GM03348 (cell line): ENCODE measurements at places on chromosomes 3 and 15.

GRCh38 chr3:23600167-23600871, 205.4 kb upstream of the UBE2E1 start:
- peak; percentile 82 for DNase-seq

DNA sequence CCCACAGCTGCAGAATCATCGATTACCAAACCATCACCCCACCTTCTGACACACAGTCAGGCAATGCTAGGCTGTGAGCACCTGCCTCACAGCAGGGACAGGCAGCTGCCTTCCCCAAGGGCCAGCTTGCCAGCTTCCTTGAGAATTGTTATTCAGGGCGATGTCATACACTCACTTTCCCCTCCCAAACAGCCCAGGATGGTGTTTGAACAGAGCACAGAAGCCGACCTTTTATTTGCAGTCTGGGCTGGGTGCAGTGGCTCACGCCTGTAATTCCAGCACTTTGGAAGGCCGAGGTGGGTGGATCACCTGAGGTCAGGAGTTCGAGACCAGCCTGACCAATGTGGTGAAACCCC, 84.5 kb upstream of the HERC1 start:
- DNase-seq: no peak

- DNase-seq: peak; percentile 17
Observed at GRCh38 chr3:29282427-29283230, 1.8 kb downstream of the RBMS3 start.

DNA sequence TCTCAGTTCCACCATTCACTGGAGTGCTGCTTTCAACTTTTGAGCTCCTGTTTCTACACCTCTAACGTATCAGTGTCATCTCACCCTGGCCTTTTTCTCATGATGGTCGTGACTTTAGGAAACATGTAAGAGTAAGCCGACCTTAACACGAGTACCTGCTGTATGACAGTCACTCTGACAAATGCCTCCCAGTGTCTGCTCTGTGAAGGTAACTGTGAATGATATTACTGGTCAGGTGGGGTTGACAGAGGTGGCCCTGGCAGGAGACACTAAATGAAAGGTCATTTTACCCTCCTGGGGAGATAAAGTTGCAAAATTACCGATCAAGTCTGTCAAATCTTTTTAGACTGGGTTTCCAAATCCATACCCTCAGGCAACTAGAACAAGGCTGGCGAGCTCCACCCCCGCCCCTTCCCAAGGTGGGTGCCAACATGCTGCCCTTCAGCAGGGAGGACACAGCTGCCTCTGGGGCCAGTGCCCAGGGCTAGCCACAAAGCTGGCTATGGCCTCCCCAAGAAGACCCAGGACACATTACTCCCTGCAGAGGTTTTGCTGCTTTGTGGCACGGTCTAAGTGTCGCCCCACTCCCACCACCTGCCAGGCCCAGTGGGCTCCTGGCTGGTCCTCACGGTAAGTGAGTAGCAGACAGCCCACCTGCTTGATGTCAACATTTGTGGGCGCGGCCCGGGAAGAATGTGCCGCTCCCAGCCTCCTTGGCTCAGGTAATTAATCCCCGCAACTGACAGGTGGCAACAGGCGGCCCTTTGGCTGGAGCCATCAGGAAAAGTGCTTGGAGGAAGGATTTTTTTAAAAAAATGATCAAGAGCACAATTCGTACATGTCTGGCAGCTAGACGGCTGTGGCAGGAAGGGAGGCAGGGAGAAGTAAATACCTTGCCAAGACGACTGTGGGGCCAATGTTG, 211.8 kb downstream of the TP63 start:
- no peak for DNase-seq

DNA sequence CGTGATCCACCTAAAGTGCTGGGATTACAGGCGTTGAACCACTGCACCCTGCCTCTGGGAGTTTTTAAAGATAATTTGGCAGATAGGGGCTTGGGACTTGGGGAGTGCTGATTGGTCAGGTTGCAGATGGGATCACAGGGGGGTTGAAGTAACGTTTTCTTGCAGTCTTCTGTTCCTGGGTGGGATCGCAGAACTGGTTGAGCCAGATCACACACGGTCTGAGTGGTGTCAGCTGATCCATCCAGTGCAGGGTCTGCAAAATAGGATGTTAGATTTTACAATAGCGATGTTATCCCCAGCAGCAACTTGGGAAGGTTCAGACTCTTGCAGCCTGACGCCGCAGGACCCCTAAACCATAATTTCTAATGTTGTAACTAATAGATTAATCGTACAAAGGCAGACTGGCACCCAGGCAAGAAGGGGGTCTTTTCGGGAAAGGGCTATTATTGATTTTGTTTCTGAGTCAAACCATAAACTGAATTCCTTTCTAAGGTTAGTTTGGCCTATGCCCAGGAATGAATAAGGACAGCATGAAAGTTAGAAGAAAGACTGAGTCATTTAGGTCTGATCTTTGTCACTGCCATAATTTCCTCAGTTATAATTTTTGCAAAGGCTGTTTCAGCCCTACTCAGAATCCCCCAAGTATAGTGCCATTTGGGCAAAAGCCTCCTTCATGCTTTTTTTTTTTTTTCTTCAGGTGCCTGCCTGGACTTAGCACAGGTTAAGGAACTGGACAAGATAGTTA, 1.5 kb upstream of the CA12 start:
- DNase-seq: no peak

- DNase-seq: peak; percentile 52
Observed at GRCh38 chr3:188842639-188843038, 329.1 kb upstream of the TPRG1 start.

DNA sequence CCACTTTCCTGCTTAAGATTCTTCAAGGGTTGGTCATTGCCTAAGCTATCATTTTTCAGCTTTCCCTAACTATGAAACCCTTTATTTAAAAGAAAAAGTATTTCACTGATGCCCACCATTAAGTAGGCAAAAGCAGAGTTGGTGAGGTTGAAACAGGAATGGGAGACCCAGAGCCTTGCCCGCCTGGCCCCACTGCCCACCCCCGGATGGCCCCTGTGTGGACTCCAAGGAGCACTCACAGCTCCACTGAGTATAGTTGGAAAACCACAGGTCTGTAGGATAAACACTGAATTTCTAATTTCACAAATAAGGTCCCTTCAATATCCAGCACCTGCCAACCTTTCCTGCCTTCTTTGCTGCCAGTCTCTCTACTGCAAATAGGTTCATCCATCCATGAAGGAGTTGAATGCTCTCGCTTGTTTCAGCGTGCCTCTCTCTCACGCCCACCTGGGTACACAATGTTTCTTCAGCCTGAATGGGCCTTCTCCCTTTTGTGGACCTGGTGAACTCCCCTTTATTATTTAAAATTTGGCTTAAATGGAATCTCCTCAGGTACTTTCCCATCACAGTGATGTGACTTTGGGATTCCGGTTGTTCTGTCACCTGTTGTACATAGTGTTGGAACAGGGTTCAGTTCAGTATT, 8.7 kb upstream of the ACAP2 start:
- no peak for DNase-seq

GRCh38 chr3:17783426-17783825, 41.0 kb upstream of the TBC1D5 start:
- DNase-seq: no peak

- DNase-seq: peak; percentile 16
Observed at GRCh38 chr3:72625602-72626337, 222.5 kb downstream of the SHQ1 start.

DNA sequence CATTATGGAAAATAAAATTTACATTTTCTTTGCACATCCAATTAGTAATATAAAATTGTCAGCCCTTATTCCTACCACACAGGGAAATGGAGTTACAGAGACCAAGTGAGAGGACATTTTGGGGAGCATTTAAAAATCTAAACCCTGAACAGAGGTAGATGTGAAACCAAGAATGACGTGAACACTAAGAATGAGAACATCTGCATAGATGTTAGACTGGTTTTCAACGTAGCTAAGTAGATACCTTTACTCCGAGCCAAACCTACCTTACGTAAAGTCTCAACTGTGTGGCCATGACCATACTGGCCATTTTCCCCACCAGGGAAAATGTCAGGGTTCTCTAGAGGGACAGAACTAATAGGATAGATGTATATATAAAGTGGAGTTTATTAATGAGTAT, 51.4 kb upstream of the THBS1 start:
- no peak for DNase-seq

DNA sequence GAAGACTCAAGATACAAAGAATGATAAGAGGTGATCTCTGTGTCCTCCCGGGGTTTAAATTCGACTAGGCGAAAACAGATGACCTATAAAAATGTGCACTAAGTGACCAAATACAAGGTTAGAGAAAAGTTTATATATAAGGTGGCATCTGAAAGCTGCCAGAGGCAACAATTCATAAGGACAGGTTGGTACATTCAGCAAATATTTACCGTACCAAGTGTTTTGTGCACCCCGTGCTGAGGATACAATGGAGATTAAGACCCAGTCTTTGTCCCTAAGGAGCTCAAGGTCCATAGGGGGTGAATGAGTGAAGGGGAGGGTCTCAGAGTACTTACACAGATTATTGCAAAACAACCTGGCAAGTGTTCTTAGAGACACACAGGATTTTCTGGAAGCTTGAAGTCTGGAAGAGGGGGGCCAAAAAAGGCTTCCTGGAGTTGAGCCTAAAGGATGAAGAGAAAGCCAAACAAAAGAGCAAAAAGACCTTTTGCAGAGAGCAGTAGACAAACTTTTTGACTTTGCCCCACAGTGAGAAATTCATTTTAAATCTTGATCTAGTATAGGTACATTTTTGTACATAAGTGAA, 71.4 kb upstream of the LRIG1 start:
- DNase-seq: no peak

DNA sequence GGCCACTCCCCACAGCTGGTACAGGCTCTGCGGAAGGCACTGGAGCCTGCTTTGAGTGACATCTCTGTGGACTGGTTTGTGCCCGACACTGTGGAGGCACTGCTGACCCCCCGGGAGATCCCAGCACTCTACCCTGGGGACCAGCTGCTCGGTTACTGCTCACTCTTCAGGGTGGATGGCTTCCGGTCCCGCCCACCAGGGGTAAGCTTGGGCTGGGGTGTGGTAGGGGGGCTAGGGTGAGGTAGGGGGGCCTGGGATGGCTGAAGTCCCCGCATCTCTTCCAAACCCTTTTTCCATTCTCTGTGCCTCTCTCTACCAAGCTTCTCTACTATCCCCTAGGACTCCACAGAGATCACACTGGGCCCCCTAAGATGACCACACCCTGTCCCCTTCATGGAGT, 7.8 kb downstream of the VWA5B2 start:
- no peak for DNase-seq

DNA sequence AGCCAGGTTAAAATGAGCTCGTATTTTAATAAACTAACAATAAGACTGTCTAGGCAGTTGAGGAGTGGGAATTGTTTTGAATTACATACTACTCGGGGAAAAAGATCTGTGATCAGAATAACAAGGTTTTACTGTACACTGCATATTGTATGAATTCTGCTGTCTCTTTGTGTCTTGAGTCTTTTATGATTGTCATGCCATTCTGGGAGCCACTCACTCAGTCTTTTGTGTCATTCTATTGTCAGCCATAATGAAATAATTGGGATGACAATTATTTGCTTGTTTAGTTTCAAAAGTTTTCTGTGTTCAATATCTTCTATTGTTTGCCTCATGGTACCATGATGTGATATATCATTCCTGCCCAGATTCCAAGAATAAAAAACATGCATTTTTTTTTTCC, 339.6 kb upstream of the TBL1XR1 start:
- DNase-seq: no peak

GRCh38 chr3:141124715-141125114, 73.6 kb downstream of the SPSB4 start:
- DNase-seq: no peak

- DNase-seq: peak; percentile 6
Observed at GRCh38 chr3:157819270-157820156, 286.7 kb downstream of the SHOX2 start.

GRCh38 chr3:84440291-84440690, 518.5 kb upstream of the CADM2 start:
- DNase-seq: no peak
